ENCODE measurements at places on chromosomes 6 and 20.

GRCh38 chr6:10382728-10383330, 32.0 kb downstream of the TFAP2A start:
- DNase-seq: no peak

DNA sequence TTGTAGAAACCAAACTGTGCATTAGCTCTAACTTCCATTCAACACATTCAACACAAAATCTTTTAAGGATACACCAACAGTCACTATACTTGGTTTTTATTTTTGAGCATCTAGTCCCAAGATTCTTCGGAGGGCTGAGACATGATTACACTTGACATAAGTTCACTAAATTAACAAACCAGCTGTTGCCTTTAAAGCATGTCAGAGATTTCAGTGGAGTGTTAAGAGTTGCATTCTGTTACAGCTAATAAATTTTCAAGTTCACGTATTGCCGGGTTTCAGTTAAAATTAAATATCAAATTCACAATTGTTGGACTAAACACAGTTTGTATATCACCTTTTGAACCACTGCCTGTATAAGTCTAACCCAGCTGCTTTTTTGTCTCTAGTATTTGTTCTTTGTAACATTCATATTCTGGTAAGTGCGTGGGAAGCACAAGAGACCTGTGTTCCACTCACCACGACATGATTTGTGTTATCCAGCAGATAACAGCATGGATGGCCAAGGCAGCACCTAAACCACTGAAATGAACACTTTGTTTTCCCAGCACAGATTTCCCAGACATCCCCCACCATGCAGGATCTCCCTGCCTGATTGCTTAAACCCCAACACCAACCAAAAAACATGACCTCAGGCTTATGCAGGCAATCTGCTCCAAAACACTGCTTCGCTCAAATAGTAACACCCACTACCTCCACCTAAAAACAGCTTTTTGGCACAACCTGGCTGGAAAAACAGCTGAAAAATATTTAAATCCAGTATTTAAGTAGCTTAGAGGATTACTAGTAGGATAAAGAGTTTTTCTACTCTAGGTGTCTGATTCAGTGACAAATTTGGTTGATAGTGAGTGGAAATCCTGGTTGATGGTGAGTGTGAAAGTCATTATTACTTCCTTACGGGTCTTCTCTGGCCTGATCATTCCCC, 286.5 kb upstream of the NT5E start:
- DNase-seq: no peak

DNA sequence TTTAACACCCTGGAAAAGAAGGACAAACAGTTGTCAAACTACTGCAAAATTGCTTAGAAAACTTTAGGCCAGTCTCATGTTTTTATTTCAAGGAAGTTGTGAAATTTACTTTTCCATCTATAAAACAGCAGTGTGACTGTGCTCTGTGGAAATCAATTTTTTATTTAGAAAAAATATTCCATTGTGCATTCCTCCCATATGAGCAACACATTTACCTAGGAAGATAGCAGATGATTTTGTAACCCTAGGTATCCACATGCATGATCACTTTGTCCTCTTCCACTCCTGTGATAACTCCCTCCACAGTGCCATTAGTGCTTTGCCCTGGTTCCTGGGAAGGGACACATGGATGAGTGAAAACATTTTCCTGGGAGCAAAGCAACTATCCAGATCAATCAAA, 70.0 kb upstream of the SHLD1 start:
- no peak for DNase-seq

DNA sequence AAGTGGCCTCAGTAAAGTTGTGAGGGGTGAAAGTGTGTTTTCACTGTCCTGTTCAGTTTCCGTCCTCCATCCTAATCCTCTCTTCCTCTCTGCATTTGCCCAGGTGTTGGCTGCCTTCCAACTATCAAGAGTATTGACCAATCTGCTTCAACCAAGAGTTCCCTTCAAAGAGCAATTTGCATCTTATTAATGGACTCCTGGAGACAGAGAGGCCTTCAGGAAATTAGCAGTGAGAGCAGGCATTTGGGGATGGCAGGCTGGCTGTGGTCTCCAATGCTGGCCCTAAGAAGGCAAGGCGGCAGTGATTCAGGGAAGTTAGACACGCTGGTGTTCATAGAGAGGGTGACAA, 77.2 kb downstream of the GPR6 start:
- no peak for DNase-seq

- peak; percentile 65 for DNase-seq
These were observed 49.7 kb downstream of the BCAS4 start for GRCh38 chr20:50844430-50845100.

DNA sequence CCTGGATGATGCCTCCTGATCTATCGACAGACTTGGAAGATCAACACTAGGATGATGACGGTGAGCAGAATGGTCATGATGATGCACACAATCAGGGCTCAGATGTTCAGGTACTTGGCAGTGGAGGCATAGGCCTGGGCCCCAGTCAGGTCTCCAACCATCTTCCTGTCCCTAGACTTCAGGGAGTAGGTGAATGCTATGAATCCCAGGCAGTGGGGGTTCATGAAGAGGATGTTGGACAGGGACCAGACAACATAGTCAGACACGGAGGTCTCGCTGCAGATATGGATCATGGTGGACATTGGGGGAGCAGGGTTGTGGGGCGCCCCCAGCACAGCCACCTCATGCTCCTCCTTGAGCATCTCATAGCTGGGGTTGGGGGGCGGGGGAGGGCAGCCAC, 27.5 kb downstream of the HLA-F start:
- no peak for DNase-seq

GRCh38 chr6:98579941-98580340, 254.4 kb upstream of the POU3F2 start:
- no peak for DNase-seq

GRCh38 chr6:5712349-5713215, 294.1 kb downstream of the NRN1 start:
- DNase-seq: no peak

- no peak for DNase-seq
These were observed 46.0 kb downstream of the RFX6 start for GRCh38 chr6:116922853-116923548.

GRCh38 chr6:133608620-133609019, 280.3 kb upstream of the TCF21 start:
- no peak for DNase-seq

- no peak for DNase-seq
These were observed 42.2 kb downstream of the DTNBP1 start for GRCh38 chr6:15620611-15621010.

DNA sequence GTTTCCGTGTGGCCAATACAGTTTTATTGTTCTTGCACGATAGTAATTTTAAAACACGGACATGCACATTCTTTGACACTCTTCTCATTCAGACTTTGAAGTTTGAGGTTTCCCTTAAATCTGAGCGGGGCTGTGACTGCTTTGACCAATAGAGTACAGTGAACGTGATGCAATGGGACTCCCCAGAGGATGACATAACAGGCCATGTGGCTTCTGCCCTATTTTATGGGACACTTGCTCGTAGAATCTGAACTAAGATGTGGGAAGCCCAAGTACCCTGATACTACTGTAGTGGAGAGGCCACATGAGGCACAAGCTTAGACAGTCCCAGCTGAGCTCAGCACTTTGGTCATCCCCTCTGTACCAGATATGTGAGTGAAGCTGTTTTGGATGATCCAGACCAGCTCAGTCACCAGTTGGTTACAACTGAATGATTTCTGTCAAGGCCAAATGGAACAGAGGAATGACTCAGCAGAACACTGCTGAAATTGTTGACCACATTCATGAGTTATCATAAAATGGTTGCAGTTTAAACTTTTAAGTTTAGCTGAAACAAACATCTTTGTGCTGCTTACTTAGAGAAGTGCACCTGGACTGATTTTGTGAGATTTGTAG, 279.4 kb downstream of the RFPL4B start:
- no peak for DNase-seq

GRCh38 chr6:164142322-164142721, 727.8 kb downstream of the QKI start:
- DNase-seq: no peak

DNA sequence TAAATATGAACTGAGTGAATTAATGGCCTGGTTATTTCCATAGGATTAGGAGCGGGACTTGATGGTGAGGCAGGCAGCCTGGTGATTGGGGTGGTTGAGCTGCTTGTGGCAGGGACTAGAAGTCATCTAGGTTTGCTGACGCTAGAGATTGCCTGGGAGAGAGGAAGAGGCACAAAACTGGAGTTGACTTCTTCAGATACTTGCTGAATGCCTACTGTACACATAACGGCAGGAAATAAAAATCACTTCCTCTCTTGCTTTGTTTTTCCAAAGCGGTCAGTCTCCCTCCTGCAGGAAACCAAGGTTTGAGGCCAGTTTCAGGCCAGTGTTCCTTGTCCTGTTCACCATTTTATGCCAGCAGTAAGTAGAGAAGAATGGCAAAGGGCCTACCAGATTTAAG, 36.7 kb upstream of the MYLIP start:
- no peak for DNase-seq

DNA sequence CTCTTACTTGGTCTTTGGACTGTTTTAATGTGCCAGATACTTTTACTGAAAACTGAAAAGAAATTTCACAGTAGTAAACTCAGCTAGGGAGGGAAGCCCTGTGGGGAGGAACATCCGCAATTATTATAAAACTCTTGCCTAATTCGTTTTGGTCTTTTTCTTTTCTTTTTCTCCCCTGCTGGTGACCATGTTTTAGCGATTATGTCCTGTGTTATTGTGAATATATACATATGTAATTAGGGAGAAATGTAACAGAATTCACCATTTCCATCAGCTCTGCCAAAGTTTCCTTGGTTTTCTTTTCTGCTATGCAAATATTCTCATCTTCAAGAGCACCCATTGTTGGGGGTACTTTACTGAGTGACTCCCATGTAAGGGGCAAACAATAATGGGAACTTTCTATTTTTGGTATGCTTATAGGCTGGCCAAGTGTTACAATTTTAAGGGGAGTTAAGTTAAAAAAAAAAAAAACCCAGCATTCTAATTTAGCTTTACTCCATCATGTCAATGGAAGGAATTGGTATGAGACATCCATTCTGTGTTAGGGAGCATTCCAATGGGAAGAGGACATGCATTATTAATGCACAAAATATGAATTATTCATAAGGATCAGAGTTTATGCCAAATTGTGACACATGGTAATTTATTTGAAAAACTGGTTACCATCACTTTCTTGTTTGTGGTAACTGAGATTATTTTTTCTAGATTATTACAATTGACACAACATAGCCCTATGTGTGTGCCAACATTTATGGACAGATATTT, 2.0 kb downstream of the DOK5 start:
- no peak for DNase-seq

GRCh38 chr20:9088556-9088955, 19.7 kb downstream of the PLCB4 start:
- DNase-seq: no peak

DNA sequence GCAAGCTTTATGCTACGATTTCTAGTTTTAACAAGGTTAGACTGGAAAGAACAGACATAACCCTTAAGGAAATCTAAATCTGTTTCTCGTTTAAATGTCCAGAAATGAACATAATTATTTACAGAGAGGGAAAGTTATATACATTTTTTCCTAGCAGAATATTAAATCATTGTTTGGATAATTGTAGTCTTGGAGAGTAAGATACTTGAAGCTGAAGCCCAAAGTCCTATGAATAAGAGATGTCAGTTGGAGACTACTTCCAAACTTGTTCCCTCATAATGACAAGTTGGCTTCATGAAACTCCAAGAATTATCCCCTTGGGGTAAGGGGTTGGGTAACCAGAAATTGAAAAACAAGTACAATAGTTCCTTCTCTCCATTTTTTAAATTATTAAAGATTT, 911.1 kb upstream of the MAN1A1 start:
- DNase-seq: no peak

- DNase-seq: peak; percentile 86
These were observed at the start of gene PPT2 for GRCh38 chr6:32153564-32154513. PPT2 (plus strand) TSS chr6:32154141; CDS start chr6:32154595, 454 bp downstream.

DNA sequence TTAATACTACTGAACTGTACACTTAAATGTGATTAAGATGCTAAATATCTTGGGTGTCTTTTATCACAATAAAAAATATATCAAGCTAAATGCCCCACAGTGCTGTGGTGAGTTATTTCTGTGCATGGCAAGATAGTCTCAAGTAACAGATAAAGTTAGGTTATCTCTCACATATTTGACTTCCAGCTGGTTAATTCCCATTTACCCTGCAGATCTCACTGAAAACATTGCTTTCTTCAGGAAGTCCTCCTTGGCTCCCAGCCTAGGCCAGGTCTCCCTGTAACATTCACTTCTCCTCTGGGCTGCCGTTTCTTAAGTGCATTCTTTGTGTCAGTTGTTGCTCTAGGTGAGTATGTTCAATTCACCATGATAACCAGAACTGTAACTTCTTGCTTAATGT, 59.1 kb downstream of the SLC22A1 start:
- no peak for DNase-seq

DNA sequence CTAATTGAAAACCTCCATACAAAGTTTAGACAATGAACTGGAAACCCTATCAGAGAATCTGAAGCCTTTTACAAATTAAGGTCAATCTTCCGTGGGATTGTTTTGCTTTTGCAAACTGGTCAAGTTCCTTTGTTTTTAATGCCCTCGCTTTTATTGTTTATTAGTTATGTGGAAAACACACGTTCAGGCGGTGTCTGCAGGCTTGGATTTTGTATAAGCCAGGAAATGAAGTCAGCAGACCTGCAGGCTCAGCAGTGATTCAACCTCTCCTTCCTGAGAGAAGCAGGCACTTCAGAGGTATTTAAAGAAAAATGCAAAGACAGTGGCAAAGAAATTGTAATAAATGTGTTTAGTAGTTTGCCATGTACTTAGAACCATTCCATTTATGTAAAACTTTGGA, 103.4 kb upstream of the PDE10A start:
- DNase-seq: no peak

GRCh38 chr6:1123386-1124375, 188.2 kb upstream of the FOXQ1 start:
- no peak for DNase-seq

- no peak for DNase-seq
These were observed 374.2 kb downstream of the ZFAND3 start for GRCh38 chr6:38193481-38194281.

GRCh38 chr6:154932515-154933027, 62.5 kb upstream of the TIAM2 start:
- no peak for DNase-seq

DNA sequence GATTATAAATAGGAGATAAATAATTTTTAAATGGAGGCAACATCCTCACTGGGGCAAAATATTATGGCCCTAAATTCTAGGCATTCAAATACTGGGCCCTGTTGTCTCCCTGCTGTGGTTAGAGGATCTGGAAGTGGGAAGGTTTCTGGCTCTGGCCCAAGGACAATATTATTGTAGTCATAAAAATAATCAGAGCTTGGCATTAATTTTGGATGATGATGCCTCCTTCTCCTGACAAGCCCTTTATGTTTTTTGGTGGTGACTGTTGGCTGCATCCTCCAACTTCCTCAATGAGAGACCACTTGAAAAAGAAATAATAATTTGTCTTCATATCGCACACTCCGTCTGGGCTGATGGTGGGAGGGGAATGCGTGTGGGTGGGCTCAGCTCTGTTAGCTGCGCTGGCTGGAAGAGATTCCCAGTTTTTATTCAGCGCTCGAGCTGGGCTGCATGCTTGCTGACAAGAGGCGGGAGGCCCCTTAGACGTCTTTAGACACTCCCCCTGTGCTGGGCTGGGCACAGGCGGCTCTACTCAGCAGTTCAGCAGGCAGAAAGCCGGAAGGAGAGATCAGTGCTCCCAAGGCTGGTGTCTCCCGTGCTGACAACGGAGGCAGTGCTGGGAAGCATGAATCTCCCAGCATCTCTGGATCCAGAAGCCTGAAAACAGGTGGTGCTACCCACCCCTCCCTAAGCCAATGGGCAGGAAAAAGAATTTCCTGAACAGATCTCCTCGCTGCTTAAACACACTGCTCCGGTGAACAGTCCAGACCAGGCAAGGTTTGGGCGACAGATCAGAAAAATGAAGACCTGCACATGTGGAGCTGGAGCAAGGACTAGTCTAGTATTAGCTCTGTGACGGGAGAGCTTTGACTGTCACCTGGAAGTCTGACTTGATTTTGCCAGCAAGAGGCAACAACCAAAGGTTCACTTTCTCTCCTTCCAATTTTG, 97.7 kb downstream of the SYCP2 start:
- DNase-seq: no peak
